ENCODE measurements at places on chromosomes 2 and 18. TPM values are rescaled to one million over a fixed set of nuclear protein-coding genes. Genes with fewer than 3 reads are reported as not detected.

GRCh38 chr2:69579536-69579935 lies 64.0 kb downstream of the AAK1 start:
- no peaks in the 10 kb centered on the region for H3K27me3 ChIP-seq
- H3K4me1 ChIP-seq: peaks cover 5% of the 10 kb centered on the region
- no peak for DNase-seq
- H3K27ac ChIP-seq: no peak overlapping the region

DNA sequence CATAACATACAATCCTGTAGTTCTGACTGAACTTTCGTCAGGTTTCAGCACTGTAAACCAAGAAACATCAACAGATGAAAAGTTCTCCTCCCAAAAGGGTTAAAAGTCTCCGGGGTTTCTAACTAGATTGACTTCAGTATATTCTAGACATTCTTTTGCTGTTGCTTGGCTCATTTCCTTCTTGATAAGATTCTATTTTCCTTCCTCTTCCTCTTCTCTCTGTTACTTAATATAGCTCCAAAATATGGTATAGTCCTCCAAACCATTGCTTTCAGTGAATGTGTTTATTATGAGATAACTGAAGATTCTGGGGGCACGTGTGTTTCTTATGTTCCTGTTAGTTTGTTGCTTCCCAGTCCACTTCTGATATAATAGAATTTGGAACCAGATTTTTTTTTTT lies 46.4 kb upstream of the MAP4K3 start:
- H3K4me1 ChIP-seq: no peaks in the 10 kb centered on the region
- no peak overlapping the region for H3K4me3 ChIP-seq
- H3K27me3 ChIP-seq: no peaks in the 10 kb centered on the region
- H3K27ac ChIP-seq: no peak overlapping the region
- no peak for DNase-seq

C2orf66 gene
- not detected for total RNA-seq

CD8B2 gene
- total RNA-seq: 0.27 TPM

DNA sequence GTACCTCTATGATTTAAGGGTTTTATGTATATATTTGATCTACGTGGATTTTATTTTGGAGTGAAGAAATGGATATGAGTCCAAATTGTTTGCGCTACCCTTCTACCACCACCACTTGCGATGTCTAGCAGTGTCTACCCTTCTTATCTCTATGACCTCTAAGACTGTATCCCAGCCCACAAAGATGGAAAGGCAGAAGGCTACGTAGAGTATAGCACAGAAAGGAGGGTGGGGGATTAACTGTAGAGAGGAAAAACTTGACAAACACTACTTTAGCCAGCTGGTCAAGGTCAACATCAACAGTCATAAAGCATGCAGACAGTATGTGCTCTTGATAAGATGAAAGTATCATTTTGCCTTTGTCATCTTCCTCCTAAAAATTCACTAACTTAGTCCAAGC lies 14.4 kb downstream of the ITSN2 start:
- H3K36me3 ChIP-seq: no peaks in the 10 kb centered on the region
- H3K27ac ChIP-seq: no peak overlapping the region
- H3K4me3 ChIP-seq: no peak overlapping the region
- no peaks in the 10 kb centered on the region for H3K27me3 ChIP-seq

MYCN gene
- 0.94 TPM for total RNA-seq

NOL4 gene
- total RNA-seq: not detected

DNA sequence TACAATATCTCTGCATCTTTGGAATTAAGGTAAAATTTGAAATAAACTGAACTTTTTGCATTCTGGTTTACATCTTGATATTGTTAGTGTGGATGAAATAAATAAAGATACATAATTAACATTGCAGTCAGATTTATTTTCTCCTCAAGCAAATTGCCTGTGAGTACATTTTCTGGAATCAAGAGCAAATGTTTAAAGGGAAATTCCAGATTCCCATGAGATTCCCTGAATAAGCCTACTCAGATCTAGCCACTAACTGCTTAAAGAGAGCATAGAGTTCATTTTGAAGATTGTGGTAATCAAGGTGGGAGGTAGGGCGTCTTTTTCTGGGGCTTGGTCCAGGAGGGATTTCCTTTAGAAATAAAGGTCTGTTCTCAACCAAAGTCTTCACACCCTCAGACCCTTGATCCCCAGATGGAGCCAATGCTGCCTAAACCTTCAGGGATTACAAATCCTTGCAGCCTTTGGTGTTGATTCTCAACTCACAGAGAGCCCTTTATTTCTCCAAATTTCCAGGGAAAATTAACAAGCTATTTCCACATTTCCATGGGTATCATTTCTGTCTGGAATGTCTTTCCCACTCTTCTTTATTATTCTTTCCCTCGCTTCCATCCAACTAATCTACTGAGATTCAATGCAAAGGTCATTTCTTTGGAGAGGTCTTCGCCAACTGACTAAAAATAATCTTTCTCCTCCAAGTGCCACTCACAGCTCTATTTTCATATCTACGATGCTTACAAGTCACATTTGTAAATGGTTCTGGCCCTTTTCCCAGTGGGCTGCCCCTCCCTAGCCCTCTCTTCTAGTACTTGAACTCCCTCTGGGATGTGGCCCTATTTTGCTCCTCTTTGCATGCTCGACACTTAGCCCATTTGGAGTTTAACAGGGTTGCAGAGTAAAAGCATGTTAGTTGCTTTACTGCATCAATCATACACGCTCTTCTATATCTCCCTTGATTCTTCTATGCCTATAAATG lies 79.8 kb upstream of the SPATS2L start:
- no peaks in the 10 kb centered on the region for H3K4me1 ChIP-seq
- no peaks in the 10 kb centered on the region for H3K27me3 ChIP-seq
- H3K27ac ChIP-seq: no peak overlapping the region
- no peaks in the 10 kb centered on the region for H3K36me3 ChIP-seq
- DNase-seq: no peak

GRCh38 chr2:55804535-55804934 lies 110.9 kb upstream of the PNPT1 start:
- H3K36me3 ChIP-seq: no peaks in the 10 kb centered on the region
- H3K4me1 ChIP-seq: no peaks in the 10 kb centered on the region
- DNase-seq: no peak
- H3K27me3 ChIP-seq: no peaks in the 10 kb centered on the region
- H3K4me3 ChIP-seq: no peak overlapping the region

DNA sequence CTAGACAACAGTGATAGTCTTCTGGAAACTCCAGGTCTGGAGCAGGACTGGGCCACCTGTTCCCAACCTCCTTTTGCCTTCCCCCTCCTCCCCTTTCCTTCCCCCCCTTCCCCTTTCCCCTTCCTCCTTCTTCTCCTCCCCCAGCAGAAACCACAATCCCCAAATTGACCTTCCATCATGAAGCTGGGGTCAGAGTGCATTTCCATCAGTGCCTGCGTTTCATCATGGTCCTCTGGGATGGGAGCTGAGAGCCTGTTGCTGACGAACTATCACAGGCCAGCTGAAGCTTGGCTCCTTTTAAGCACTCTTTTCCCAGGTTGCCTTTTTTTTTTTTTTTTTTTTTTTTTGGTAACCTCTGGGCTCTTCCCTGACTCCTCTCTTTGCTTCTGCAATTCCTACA lies 52.6 kb upstream of the SMAD2 start:
- no peaks in the 10 kb centered on the region for H3K4me1 ChIP-seq
- DNase-seq: no peak
- H3K27ac ChIP-seq: no peak overlapping the region
- no peak overlapping the region for H3K4me3 ChIP-seq
- no peaks in the 10 kb centered on the region for H3K27me3 ChIP-seq

GRCh38 chr18:13823707-13824395 lies at the start of gene MC5R:
Gene MC5R, plus strand, starts transcription at chr18:13824149. Its CDS starts 1,617 bp downstream, at chr18:13825766.
- no peaks in the 10 kb centered on the region for H3K4me1 ChIP-seq
- no peak within 1 kb of the TSS for H3K4me3 ChIP-seq
- no peaks in the 10 kb centered on the region for H3K27me3 ChIP-seq
- no peak within 1 kb of the TSS for H3K27ac ChIP-seq
- peak; percentile 75 for DNase-seq
- H3K36me3 ChIP-seq: no peaks in the 10 kb centered on the region

RPRM gene
- total RNA-seq: 0.85 TPM

Measured in Peyer's patch (tissue), 4 donors.